Right atrium auricular region (tissue), 2 donors: ENCODE measurements at places on chromosomes 11 and 22. TPM values are rescaled to one million over a fixed set of nuclear protein-coding genes. Genes with fewer than 3 reads are reported as not detected.
A peak's percentile ranks its signal among the peaks of the same experiment; 100 is the strongest.

DNA sequence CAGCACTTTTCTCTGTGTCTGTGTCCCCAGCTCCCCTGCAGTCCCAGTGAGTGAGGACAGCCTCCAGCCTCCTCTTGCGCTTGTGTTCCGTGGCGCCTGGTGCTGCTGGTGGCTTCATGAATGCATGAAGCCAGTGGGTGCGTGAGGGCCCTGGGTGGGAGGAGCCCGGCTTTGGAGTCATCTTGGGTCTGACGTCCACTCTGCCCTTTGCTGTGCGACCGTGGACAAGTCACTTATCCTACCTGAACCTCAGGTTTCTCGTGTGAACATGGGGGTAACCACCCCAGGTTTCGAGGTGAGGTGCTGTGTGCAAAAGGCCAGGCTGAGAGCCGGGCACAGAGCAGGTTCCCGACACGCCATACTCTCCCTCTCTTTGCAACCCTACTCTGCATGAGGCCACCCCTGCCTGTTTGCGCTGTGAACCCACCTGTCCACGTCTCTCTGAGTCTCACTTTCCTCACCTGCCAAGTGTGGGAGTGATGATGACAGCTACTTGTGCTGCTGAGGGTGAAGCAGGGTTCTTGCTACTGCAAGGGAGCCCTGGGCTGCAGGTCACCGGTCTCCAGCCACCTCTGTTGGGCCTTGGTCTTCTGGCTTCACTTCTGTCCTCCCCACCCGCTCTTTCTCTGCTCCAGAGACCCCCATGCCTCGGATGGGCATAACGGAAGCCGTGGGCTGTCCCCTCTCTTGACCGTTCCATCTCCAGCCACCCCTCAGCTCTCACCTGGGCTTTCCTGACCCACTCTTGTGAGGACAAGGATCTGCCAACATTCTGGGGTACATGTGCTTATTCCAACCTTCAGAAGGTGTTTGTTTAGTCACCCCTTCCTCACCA, 537.6 kb downstream of the TBC1D22A start:
- DNase-seq: peak; percentile 30

- DNase-seq: no peak
These were observed 76.2 kb downstream of the ARHGAP32 start for GRCh38 chr11:129115652-129116586.

DNA sequence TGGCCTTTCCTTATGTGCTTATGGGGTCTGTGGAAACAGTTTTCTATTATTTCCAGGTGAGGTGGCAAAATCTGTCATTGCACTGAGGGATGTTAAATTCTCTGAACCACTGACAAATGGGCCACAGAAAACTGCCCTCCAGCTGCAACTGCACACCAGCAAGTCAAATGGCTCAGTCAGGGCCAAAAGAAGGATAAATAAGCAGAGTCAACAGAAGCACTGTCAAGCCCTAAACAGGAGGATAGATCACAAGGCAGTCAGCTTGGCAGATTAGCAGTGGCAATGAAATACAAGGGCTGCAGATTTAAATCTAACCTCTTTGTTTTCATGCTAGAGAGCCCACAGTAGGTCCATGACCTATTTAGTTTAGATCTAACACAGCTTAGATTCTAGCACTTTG, 435.6 kb downstream of the ETS1 start:
- DNase-seq: no peak

- DNase-seq: no peak
These were observed 28.3 kb upstream of the APOA1 start for GRCh38 chr11:116865696-116866095.

TTC36 gene
- total RNA-seq: 0.89 TPM

KRTAP5-1 gene
- not detected for total RNA-seq

CARD16 gene
- 1.6 TPM for total RNA-seq
